Right cardiac atrium (tissue), 5 donors: ENCODE measurements at places on chromosomes 5 and 9.

DNA sequence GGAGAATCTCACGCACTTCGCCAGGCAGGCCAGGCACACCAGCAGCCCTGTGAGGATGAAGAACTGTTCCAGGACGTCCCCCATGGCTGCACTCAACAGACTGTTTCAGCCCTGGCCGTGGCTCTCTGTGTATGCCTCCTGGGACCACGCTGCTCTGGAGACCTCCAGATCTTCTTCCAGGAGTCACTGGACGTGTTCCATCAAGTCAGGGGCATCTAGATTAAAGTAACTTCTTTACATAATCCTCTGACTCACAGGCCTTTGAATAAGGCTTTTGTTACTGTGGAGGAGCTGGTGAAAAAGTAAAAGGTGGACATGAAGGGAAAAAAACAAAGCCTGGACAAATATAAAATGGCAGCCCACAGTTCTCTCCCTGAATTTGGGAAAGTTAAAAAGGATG, at the start of gene HSD17B3:
Gene HSD17B3, minus strand, starts transcription at position 156 of the 400 bp plus-strand sequence. Its CDS starts 72 bp downstream, at position 84.
- no peak for DNase-seq

GRCh38 chr9:128068386-128069205, 564 bp downstream of the SLC25A25 start:
- peak; percentile 55 for DNase-seq

GRCh38 chr9:573691-574410, 267.6 kb upstream of the DMRT1 start:
- no peak for DNase-seq

DNA sequence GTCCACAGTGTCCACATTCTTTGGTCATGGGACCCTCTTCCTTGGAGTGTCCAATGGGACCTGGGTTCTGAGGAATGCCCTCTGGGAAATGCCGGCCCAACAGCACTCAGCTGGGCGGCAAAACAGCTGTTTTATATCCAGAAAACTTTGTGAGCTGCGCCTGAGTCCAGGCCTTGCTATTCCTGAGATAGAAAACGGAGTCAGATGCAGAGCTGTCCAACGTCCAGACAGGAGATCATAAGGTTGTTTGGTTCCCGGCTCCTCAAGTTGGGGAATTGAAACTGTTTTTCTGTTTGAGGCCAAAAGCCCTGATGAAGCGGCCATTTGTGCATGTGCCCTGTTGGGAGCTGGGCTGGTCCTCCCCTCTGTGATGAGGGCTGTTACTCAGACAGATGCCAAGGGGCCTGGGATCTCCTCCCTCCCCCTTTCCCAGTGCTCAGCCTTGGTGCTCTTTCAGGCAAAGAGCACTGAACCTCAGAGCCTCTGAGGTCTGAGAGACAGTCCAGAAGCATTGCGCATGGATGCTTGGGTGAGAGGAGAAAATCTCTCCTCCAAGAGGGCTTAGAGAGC, 66.6 kb upstream of the GARNL3 start:
- DNase-seq, result no peak

- no peak for DNase-seq
Observed at GRCh38 chr5:154084062-154084639, 45.4 kb downstream of the MFAP3 start.

DNA sequence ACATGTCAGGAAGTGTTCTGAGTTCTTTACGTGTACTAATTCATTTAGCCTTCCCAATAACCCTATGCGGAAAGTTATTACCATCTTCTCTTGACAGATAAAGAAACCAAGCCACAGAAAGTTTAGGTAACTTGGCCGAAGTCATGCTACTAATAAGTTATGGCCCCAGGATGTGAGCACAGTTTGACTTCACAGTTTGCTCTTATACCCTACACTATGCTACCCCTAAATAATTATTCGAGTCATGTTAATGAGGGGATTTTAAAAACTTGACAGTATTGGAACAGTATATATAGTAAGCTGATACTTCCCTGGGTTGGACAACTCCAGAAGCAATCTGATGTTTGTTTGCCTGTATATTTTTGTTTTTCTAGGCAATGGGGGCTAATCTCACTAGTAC, 29.4 kb upstream of the PDCD1LG2 start:
- DNase-seq, result no peak

DNA sequence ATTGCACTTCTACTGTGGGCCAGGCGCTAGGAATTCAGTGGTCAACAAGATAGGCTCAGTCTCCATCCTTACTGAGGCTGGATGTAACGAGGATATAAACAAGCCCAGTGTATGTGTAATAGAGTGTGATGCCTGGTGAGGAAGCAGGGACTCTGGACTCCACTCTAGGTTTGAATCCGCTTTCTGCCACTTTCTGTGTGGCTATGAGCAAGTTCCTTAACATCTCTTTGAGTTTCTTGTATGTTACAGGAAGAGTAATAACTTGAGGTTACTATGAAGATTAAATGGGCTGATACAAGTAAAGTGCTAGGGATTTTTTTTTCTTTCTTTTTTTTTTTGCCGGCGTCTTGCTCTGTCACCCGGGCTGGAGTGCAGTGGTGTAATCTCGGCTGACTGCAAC, 12.4 kb downstream of the DOCK2 start:
- no peak for DNase-seq

GRCh38 chr5:108590799-108591198, 156.9 kb upstream of the FER start:
- no peak for DNase-seq

DNA sequence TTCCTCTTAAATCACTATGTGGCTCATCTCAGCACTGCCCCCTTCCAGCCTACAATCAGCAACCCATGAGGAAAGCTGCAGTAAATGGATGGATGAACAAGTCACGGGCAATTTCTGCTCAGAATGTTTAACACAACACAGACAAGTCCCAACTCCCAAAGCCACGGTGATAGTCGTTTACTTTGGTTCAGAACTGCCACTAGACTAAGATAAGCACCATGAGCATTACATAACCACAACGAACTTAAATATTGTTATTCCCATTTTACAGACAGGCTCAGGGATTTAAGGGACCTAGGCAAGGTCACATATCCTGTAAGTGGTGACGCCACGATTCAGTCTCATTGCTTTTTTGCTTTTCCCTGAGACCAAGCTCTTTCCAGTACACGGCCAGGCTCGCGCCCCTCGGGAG, 2.0 kb upstream of the SMIM27 start:
- DNase-seq, result no peak

- no peak for DNase-seq
Observed at GRCh38 chr9:110801426-110801825, 132.8 kb downstream of the MUSK start.

DNA sequence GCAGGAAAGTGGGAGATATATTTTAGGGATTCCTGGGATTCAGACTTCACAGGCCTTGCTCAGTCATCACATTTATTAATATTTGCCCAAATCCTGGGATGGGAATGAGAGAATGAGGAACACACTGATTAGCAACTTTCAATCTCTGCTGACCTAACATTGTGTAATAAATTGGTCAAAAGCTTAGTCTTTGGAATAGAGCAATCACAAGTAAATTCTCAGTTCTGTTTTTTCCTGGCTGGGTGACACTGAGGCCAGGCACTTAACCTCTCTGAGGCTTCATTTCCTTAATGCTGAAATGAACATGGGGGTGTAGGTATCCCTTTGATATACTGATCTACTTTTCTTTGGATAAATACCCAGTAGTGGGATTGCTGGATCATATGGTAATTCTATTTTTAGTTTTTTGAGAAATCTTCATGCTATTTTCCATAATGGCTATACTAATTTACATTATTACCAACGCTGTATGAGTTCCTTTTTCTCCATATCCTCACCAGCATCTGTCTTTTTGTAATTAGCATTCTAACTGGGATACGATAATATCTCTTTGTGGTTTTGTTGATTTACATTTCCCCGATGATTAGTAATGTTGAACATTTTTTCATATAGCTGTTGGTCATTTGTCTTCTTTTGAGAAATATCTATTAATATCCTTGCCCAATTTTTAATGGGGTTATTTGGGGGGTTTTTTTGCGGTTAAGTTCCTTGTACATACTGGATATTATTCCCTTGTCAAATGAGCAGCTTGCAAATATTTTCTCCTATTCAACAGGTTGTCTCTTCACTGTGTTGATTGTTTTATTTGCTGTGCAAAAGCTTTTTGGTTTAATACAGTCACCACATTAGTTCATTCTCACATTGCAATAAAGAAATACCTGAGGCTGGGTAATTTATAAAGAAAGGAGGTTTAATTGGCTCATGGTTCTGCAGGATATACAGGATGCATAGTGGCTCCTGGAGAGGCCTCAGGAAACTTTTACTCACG, 36.8 kb upstream of the NIPBL start:
- no peak for DNase-seq

DNA sequence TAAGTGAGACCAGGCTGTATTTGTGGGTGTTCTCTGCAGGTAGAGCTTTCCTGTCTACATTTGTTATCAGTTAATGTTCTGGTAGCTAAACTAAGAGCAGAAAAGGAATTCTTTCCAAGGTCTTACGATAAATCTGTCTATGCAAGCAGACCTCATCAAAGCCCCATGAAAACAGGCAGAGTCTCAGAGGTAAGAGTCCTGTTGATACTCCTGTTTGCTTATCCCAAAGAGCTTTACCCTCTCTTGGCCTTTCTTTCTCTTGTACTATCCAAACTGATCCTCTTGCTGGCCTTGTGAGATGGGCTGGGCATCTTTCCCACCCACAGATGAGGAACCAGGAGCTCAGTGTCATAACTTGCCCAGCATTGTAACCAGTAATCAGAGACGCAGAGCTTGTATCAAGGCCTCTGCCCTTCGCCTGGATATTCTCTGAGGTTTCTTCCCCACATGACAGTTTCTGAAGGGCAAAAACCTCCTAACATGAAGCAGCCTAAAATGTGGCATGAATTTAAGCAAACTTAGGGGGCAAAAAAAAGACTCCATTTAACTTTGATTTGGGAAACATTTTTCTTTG, 33.5 kb downstream of the PRKACG start:
- no peak for DNase-seq

DNA sequence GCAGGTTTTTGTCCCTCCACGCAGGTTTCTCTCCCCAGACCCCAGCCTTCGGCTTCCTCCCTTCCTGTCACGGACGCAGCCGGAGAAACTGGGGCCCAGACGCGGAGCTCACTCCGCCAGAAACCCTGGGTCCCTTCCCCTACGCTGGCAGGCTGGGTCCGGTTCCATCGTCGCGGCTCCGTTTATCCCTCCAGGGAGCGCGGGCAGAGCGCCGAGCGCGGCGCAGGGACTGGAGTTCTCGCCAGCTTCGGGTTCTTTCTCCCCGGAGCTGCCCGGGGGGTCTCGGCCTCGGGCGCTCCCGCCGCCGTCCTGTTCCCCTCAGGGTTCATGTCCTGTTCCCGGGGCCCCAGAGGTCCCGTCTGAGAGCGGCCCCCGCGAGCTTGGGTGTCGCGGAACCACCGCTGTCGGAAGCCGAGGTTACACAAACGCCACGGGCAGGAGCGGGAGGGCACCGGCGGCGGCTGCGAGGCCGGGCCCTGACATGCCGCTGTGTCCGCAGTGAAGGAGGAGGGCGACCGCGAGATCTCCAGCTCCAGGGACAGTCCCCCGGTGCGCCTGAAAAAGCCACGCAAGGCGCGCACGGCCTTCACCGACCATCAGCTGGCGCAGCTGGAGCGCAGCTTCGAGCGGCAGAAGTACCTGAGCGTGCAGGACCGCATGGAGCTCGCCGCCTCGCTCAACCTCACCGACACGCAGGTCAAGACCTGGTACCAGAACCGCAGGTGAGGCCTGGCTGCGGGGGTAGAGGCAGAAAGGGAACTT, 4.6 kb downstream of the BARHL1 start:
- no peak for DNase-seq

GRCh38 chr5:14738050-14738449, 73.5 kb downstream of the OTULIN start:
- DNase-seq, result no peak

GRCh38 chr5:150628936-150629485, 11.4 kb upstream of the SYNPO start:
- DNase-seq, result no peak

GRCh38 chr5:141950207-141951005, 7.6 kb downstream of the PCDH12 start:
- no peak for DNase-seq

GRCh38 chr5:76901522-76901921, 51.3 kb upstream of the CRHBP start:
- no peak for DNase-seq

- no peak for DNase-seq
Observed at GRCh38 chr5:11197726-11198125, 436.7 kb upstream of the DAP start.

DNA sequence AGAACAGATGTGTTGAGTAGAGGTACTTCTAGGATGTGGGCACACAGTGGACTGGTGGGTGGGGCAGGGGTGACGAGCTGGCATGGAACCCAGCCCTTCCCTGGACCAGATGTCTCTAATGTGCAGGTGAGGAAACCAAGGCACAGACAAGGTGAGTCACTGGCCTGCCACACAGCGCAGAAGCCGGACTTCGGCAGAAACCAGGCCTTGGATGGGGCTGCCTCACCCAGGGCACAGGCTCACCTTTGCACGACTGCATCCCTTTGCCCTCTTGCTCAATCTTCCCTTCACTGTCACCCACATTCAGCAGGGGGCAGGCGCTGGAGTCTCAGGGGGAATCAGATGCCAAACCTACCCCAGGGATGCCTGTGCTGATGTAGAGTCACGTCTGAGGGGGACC, 65.4 kb upstream of the LMX1B start:
- DNase-seq, result no peak

DNA sequence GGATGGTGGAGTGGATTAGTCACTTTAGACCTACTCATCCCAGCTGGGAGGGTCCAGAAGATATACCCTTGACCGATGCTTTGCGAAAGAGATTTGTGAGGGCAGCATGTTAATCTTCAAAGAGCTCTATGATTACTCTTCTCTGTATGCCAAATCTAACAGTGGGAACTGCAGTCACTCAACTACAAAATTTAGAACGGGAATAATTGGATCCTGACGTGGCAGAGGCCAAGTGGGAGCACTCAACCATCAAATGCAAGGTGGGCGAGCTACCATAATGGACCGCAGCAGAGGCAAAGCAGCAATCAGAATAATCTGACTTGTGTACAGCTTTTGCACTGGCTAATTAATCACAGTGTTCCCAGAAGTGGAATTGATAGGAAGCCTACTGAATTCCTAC, 20.4 kb downstream of the NSA2 start:
- no peak for DNase-seq

- peak; percentile 53 for DNase-seq
Observed at GRCh38 chr9:136689108-136689460, 1.8 kb upstream of the AGPAT2 start.

- no peak for DNase-seq
Observed at GRCh38 chr9:134550584-134550983, 91.0 kb upstream of the COL5A1 start.

GRCh38 chr9:134867917-134868750, 12.5 kb upstream of the FCN2 start:
- no peak for DNase-seq
